ENCODE measurements at places on chromosomes 4 and X.

GRCh38 chr4:98068495-98068894 is 74.8 kb downstream of the STPG2 start:
- DNase-seq = no peak

DNA sequence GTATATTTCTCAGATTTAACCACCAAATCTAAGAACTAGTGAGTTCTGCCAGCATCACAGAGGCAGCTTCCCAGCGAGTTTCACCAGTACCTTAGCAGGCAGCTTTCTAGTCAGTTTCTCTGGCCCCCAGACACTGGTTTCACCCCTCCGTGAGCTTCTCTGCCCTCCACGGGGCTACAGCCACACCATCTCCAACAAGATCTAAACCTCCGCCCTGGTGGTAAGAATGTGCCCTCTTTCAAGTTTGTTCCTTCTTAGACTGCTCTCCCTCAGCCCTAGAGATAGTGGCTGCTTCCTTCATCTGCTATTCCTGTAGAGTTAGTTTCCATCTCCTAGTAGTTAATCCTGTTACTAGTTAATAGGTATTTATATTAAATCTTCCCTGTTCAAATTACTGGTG is 60.5 kb upstream of the TAB3 start:
- no peak for DNase-seq

GRCh38 chr4:154807042-154807630 is 26.1 kb downstream of the RBM46 start:
- DNase-seq = no peak

DNA sequence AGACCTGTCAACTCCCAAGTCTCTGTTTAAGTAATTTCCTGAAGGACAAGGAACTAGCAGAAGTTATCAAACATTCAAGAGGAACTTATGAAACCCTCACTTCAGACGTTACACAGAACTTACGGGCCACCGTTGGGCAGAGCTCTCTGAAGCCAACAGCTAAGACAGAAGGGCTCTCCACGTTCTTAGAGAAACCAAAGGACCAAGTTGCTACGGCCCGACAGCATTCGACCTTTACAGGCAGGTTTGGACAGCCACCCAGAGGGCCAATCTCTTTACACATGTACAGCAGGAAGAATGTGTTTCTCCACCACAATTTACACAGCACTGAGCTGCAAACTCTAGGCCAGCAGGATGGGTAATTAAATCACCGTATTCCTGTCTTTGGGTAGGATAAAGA is 705.1 kb upstream of the GRID2 start:
- DNase-seq = no peak

- DNase-seq = no peak
Measured at GRCh38 chr4:78426972-78427371, 124.6 kb upstream of the ANXA3 start.

- DNase-seq = no peak
Measured at GRCh38 chrX:24332878-24333277, 19.0 kb upstream of the SUPT20HL2 start.

DNA sequence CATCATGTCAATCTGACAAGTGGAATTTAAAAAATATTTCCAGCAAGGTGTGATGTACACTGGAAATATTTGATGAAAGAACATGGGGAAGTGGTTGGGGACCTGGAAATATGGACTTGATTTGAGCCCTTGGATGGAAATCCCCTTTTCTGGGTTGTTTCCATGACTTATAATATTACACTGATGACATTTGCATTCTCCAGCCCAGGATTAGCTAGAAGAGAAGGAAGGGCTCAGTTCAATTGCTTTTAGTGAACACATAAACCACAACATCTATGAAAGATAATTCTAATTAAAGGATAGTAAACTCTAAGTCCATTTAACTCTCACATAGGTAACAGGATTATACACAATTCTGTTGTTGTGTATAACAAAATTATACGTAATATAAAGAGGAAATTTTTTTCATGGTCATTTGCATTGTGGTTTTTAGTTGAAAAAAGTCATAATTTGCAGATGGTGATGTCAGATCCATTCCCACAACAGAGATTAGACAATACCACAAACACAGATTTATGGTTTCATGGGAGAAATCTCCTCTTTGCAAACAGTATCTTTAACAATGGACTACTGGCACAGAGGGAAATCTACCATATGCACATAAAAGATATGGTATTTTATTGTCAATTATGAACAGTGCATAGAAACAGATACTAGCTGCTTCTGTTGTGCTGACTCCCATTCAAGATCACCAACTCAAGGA is 126.5 kb downstream of the DKK2 start:
- DNase-seq = no peak

- no peak for DNase-seq
Measured at GRCh38 chr4:68407868-68408190, 39.4 kb upstream of the TMPRSS11E start.

- no peak for DNase-seq
Measured at GRCh38 chr4:37008199-37008598, 236.3 kb upstream of the NWD2 start.

DNA sequence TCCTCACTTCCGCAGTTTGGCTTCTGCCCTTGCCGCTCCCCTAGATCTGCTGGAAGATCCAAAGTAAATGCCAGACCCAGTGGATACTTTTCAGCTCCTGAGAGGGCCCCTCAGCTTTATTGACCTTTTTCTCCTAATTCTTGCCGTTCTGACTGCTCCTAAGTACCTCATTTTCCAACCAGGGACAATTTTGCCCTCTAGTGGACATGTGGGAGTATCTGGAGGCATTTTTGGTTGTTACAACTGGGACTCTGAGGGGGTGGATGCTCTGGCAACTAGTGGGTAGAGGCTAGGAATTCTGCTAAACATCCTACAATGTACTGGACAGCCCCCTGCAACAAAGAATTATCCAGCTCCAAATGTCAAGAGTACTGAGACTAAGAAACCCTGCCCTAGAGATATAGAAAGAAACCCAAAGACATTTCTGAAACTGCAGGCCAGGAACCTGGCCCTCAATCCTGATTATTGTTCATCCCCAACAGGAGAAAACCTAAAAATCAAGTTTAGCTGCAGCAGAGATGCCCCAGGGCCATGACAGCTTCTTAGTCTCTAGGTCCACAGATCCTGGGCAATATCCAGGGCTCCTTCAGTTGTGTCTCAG is 3.4 kb downstream of the TEX13B start:
- no peak for DNase-seq

DNA sequence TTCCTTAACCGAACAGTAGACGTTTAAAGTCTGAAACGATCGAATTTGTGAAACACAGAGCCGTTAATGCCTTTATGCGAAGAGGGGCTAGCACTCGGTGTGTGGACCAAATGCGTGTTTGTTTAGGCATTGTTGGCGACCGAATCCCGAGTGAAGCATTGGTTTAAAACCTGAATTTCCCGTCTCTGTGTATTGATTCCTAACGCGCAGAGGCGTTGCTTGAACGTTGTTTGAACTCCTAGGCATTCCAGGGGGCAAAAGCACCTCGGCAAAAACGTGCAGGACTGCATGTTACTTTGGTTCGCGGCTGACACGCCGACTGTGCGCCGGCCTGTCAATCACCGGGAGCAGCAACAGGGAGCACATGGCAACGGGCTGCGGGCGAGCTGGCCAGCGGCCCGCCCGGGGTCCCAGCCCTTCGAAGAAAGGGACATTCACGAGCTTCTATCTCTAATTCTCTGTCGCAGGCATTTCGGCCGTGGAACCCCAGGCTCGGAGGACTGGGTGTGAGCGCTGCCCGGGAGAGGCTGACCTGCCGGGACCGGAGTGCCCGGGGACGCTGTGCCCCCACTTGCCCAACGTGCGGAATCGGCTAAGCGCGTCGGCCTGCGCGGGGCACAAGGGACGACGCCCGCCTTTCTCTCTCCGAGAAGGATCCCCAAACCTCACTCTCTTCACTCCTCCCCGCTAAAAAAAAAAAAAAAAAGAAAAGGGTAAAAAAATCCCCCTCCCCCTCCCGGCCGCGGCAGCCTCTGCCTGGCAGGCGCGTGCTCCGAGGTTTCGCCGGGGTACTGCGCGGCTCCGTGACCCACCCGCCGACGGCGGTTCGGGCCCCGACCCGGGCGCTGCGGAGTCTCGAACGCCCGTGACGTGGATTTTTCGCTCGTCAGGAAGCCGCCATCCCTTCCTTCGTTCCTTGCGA is 810 bp downstream of the SPRY1 start:
- no peak for DNase-seq

DNA sequence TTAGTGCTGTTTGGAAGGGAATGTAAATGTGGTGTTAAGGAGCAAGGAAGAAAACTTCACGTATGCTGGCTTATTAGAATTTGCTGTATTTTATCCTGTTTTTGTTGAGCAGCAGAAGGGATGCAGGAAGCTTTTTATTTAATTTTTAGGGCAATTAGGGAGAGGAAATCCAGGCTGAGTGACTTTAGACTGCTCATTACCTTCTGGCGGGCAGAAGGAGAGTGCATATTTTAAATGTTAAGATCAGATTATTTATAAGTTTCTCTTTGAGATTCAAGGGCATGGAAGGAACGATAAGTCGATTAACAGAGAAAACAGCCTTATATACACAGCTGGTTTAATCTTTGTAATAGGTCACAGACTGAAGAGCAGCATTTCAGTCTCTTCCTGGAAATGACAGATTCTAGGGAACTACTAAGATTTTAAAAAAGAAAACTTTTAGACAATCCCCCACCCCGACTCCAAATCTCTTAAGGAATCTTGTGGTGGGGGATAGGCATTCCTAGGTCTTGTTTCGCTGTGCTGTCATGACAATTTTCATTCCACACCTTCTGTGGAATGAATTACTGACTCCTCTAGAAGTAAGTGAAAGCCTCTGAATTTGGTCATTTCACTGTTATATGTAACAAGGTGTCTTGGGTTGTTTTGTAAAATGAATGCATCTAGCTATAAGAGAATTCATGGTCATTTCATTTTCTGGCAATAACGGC is 402.5 kb downstream of the RAPGEF2 start:
- no peak for DNase-seq

- DNase-seq = no peak
Measured at GRCh38 chr4:143017210-143017609, 167.5 kb upstream of the USP38 start.

- DNase-seq = no peak
Measured at GRCh38 chr4:153204728-153205648, 745 bp downstream of the TRIM2 start.

GRCh38 chr4:176588436-176588835 is 204.3 kb downstream of the VEGFC start:
- no peak for DNase-seq

DNA sequence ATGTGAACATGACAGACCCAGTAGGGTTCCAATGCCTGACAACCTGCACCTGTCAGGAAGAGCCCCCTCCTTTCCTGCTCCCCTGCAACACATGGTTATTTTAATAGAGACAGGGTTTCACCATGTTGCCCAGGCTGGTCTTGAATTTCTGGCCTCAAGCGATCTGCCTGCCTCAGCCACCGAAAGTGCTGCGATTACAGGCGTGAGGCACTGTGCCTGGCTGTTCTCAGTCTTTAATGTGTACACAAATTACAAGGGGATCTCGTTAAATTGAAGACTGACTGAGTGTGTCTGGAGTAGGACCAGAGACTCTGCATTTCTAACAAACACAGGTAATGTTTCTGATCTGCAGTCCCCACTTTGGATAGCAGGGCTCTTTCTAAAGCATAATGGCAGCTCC is 55.4 kb downstream of the NPNT start:
- DNase-seq = no peak

- no peak for DNase-seq
Measured at GRCh38 chr4:137651128-137651527, 118.8 kb upstream of the PCDH18 start.

GRCh38 chr4:155032521-155033229 is 175.8 kb upstream of the NPY2R start:
- DNase-seq = no peak

GRCh38 chr4:66071911-66072310 is 401.6 kb upstream of the EPHA5 start:
- no peak for DNase-seq

GRCh38 chrX:18401848-18402213 is 23.6 kb upstream of the CDKL5 start:
- DNase-seq = no peak

- no peak for DNase-seq
Measured at GRCh38 chr4:7657545-7658297, 223.0 kb upstream of the PSAPL1 start.

DNA sequence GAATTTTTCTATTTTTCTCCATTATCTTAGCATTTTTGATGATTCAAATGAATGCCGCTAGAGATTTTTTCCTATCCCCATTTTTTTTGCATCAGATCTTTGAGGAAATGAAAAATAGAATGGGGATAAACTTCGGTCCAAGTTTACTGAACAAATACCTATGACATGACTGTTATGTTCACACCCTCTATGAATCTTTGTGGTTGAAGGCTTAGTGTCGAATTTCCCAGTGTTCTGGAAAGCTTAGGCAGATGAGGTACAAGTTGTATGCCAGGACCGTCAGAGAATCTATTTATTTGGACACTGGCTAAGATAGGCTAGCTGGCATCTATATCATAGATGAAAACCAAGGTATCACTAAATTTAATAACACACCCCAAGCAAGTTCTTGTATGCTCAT is 123.4 kb downstream of the SPCS3 start:
- DNase-seq = no peak

- DNase-seq = no peak
Measured at GRCh38 chr4:166195101-166195500, 322.1 kb downstream of the TLL1 start.

GRCh38 chr4:94411296-94411695 is 40.4 kb upstream of the PDLIM5 start:
- DNase-seq = no peak
